Fibroblast of lung (primary cell): ENCODE measurements at places on chromosomes 1 and 21.

- no peak for DNase-seq
Measured at GRCh38 chr1:198556971-198557370, 16.5 kb upstream of the ATP6V1G3 start.

DNA sequence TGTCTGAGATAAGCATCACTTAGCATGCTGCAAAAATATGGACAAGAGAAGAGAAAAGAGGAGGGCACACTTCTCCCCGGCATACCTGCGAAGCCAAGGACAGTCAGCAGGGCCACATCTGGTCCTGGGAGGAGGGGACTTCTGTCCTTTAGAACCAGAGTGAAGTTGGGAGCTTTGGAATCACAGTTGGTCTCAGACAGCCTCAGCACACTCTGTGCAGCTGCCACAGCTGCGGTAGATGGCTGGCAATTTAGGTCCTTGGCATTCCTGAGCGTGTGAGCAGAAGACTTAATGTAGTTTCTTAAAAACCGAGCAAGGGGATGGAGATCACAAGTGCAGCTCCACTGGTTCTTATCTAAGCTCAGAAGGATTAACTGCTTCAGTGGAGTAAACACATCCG lies 32.3 kb downstream of the LRRC53 start:
- no peak for DNase-seq

- peak; percentile 44 for DNase-seq
Measured at GRCh38 chr1:71135571-71135970, 54.7 kb upstream of the ZRANB2 start.

DNA sequence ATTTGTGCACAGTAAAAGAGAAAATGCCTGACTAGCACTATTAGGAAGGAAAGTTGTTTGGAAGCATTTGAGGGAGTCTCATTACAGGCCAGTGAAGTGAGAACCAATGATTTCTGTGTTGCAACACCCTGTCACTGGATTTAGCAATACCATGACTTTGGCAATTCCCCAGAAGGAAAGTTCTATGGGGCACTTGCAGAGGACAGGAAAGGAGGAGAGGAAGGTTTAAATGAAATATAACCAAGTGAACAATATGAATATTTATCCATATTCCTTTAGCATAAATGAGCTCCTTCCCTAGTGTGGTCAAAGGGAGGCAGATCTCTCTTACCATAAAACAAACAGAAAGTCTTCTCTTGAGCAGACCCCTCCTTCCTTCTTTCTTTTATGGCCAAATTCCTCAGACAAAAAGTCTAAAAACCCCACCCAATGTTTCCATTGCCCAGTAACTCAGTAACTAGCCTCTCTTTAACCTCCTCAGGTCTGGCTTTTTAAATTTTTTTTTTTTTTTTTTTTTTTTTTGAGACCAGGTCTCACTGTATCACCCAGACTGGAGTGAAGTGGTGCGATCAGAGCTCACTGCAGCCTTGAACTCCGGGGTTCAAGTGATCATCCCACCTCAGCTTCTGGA lies 5.5 kb downstream of the TLR5 start:
- peak; percentile 85 for DNase-seq

DNA sequence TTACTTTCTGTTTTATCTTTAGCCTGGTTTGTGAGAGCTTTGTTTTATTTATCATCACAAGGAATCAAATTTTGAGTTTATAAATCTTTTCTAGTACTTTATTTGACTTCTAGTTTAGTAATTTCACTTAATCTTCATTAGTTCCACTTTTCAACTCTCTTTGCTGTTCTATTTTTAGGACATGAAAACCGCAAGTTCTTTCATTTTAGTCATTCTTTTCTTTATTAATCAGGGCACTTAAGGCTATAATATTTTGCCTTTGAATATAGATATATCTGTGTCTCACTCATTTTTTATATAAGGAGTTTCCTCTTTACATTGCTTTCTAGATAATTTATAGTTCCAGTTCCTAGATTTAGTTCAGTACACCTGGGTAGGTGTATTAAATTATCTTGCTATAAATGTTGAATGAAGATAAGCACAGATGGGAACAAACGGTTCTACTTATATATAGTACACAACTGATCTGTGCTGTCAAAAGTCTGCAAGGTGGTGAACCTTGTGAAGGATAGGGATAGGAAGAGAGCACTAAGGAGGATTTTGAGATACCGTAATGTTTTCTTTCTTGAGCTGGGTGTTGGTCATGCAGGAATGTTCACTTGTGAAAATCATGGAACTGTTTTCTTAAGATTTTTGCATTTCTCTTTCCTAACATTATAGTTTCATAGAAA lies 402.3 kb downstream of the RYR2 start:
- DNase-seq = no peak

DNA sequence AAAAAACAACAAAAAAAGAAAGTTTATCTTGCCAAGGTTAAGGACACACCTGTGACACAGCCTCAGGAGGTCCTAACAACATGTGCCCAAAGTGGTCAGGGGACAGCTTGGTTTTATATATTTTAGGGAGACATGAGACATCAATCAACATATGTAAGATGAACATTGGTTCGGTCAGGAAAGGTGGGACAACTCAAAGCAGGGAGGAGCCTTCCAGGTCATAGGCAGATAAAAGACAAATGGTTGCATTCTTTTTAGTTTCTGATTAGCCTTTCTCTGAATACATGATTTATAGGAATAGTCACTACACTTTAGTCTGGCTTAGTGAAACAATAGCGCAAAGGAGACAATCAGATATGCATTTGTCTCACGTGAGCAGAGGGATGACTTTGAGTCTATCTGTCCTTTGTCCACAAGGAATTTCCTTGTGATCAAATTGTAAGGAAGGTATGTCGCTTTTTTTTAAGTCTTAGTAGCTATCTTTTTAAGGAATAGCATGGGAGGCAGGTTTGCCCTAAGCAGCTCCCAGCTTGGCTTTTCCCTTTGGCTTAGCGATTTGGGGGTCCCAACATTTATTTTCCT lies 23.3 kb upstream of the OVAAL start:
- no peak for DNase-seq

- DNase-seq = no peak
Measured at GRCh38 chr1:200921571-200922110, 26.9 kb downstream of the INAVA start.

GRCh38 chr1:32014199-32014947 lies 705 bp downstream of the KHDRBS1 start:
- DNase-seq = peak; percentile 49

GRCh38 chr1:12052008-12052573 lies 11.0 kb upstream of the TNFRSF8 start:
- peak; percentile 85 for DNase-seq

- DNase-seq = no peak
Measured at GRCh38 chr1:40017951-40018575, 22.5 kb upstream of the CAP1 start.

DNA sequence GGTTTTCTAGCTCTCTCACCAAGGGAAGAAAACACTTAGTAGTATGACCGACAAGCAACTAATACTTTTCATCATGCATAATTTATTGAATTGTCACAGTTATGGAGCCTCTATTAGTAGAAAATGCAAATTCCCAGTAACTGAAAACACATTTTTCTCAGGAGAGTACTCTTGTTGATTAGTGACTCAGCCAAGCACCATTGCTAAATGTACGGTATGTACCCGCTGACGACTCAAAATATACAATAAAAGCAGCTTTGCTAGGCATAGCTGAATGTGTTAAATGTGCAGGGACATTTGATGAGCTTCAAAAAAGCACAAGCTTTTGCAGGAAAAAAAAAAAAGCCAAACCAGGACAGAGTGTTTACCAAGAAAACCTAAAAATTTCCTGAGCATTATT lies 63.9 kb downstream of the WDR64 start:
- DNase-seq = peak; percentile 44

GRCh38 chr1:41515131-41515678 lies 30.7 kb upstream of the EDN2 start:
- no peak for DNase-seq

GRCh38 chr1:173669491-173669941 lies at the start of gene ANKRD45:
Gene ANKRD45 (minus strand): TSS chr1:173669851. CDS start chr1:173659418, 10,433 bp downstream.
- peak; percentile 56 for DNase-seq

GRCh38 chr1:188715566-188715965 lies 1762.1 kb downstream of the BRINP3 start:
- no peak for DNase-seq

DNA sequence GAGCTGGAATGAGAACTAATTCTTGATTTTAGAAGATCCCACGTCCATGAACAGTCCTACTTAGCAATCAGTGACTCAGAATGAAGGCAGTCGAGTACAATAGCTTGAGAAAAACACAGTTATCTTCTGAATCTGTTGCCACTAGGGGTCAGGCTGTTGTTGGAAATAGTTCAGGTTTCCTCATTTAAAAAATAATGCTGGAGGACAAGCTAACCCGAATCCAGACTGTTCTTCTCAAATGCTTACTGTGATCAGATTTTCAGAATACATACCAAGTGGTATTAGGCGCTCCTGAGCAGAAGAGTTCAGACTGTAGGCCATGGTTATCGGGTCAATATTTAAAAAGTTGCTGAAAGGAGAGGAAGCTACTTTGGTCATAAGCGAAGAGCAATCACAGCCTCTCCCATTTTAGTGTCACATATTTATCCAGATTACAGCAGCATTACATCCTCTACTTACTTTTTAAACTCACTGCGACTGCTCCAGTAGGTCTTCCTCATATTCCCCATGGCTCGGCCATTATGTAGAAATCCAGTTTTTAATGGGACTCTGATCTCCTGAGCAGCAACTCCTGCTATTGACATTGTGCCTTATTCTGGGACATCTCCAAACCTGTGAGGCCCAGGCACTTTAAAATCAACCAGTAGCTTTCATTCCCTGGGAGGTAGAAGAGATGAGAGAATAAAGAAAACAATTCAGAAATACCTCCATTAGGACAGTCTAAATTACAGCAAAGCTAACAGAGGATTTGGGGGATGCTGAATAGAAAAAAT lies 10.9 kb downstream of the ERRFI1 start:
- DNase-seq = peak; percentile 86

- DNase-seq = no peak
Measured at GRCh38 chr1:99559166-99559565, 86.7 kb upstream of the PALMD start.

- DNase-seq = peak; percentile 62
Measured at GRCh38 chr1:52551507-52552235, 1.2 kb downstream of the TUT4 start.

GRCh38 chr1:48480504-48480903 lies 8.5 kb upstream of the SPATA6 start:
- no peak for DNase-seq

DNA sequence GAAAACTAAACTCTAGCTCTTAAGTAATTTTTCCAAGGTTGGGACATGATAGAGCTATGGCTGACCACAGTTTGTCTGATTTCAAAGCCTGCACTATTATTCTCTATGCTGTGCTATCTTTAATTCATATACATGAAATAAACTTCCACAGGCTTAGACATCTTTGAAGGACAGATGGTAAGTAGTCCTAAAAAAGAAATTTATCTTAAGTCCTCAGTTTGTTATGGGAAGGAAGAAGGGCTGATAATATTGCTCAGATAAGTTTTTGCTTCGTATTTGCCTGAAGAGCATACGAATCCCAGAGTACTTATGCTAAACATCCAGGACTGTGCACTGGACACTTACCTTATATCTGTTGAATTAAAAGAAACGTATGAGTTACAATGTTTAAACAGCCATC lies 39.6 kb downstream of the VCAM1 start:
- no peak for DNase-seq

DNA sequence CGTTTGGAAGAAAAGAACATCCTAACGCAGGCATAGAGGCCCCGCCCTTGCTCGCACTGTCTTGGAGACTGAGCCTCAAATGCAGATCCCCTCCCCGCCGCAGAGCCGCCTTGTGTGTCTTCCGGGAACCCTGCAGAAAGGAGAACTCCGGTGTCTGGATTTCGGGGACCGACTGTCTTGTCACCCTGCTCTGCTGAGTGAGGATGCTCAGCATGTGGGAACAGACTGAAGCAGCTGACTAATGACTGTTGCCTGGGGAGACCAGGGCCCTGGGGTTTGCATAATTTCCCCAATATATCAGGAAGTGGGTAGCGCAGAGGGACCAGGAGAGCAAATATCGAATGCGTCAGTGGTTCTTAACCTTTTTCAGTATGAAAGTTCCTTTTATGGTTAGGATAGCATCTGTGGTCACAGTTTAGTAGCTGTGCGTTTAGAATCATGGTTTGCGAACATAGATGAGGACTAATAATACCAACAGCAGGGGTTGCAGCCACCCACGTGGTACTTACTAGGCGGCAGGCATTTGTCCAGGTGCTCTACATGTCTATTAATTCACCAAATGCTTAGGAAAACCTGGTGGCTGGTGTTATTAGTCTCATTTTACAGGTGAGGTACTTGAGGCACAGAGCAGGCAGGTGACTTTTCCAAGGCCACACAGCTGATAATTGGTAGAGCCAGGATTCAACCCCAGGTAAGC lies 14.3 kb downstream of the GPR137B start:
- no peak for DNase-seq

GRCh38 chr1:12433323-12434053 lies 184.5 kb downstream of the DHRS3 start:
- peak; percentile 68 for DNase-seq

DNA sequence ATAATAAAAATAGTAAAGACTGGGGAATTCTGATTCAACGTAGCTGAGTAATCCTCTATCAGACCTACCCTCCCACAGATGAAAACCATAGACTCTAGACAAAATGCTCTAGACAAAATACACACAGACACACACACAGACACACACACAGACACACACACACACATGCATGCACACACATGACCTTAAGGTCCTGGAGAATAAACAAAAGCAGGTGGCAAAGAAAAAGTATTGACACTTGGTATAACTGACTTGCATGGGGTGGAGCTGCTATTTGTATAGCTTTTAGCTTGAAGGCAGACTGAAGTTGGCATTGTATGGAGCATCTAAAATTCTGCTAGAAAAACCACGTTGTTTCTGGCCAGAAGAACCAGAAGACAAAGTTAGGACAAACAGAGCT lies 29.3 kb downstream of the C1orf141 start:
- DNase-seq = no peak

DNA sequence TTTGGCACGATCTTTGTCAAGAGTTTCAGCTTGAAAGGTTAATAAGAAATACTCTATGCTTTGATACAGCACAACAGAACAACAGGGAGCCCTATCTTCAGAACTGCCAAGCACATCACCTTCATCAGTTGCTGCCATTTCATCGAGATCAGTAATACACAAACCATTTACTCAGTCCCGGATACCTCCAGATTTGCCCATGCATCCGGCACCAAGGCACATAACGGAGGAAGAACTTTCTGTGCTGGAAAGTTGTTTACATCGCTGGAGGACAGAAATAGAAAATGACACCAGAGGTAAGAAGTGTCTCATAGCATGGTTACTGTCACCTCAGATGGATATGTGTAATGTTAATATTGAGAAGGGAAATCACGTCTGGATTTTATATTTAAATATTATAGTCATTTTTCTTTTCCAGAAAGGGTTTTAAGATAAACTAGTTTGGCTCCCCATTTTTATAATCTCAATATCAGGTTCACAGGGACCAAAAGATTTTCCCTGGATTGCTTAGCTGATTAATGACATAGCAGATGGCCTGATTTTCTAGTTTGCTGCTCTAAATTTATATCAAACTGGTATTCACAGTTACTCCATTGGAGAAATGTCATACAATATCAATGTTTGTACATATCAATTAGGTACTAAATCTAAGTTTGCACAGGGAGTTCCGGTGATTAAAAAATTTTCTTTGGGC lies 97.3 kb downstream of the USP25 start:
- DNase-seq = no peak
